Stimulated activated CD4-positive, alpha-beta T cell treated with anti-CD3 and anti-CD28 coated beads, Interleukin-1b, Interleukin-23, amount 100 ng/mL, for 1 hour (primary cell): ENCODE measurements at places on chromosomes 16 and 17.

- DNase-seq = no peak
Observed at GRCh38 chr17:34499576-34499975, 79.8 kb upstream of the TMEM132E start.

- DNase-seq = no peak
Observed at GRCh38 chr16:80294172-80294571, 246.6 kb upstream of the DYNLRB2 start.

GRCh38 chr16:83899978-83900377 is 1.1 kb downstream of the MLYCD start:
- DNase-seq = no peak

- DNase-seq = no peak
Observed at GRCh38 chr17:82493226-82493781, 26.2 kb upstream of the FOXK2 start.

DNA sequence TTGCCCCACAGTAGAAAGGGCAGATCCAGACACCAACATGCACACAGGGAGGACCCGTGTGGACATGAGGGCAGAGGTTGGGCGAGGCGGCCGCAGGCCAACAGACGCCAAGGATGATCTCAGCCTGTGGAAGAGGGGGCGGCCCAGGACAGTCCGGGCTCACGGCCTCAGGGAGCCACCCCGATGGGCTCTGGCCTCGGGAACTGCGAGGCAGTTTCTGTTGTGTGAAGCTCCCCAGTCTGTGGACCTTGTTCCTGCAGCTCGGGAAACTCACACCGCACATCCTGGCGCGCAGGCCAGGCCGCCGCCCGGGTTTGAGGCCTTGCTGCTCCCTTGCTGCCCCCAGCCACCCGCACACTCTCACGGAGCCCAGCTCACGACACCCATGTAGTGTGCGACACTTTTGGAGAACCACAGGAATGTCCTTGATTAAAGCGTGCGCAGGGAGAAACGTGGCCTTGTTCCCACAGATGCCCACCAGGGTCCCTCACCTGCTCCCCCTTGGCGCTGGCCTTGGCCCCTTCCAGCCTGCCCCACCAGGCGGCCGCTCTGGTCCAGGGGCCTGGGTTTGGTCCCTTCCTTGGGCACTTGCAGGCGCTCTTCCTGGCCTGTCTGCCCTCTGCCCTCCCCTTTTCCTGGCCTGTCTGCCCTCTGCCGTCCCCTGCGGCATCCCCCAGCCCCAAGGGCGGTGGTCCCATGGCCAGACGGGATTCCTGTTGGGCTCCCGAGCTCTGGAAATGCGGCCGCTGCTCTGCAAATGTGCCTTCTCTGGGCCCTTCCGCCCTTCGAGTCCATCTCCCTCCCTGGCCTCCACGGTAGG is 9.3 kb upstream of the SLC38A10 start:
- DNase-seq = no peak

GRCh38 chr17:3542410-3543088 is 15.1 kb downstream of the TRPV3 start:
- DNase-seq = no peak

GRCh38 chr16:73054125-73054484 is 6.2 kb upstream of the ZFHX3 start:
- no peak for DNase-seq

- DNase-seq = no peak
Observed at GRCh38 chr17:40487371-40488020, 13.9 kb downstream of the TNS4 start.

DNA sequence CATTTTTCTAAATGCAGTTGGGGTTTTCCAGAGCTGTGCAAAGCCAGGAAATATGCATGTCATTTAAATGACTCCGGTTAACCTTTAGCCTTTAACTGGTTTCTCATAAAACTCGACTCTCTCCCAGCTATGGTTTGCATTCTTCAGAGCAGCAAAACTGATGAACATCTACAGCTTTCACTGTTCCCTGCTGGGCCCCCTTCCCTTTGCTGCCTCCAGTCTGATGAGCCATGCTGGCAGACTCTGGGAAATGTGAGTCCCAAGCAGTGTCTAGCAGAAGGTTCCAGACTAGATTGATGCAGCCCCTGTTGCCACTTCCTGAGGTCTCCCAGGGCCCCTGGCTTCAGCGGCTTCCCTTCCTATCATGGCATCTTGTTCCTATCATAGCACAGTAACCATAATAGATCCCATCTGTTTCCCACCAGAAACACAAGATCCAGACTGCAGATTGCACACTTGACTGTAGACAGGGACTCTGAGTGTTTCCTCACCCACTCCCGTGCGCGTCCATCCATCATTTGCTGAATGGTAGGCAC is 135.4 kb downstream of the CLEC16A start:
- DNase-seq = no peak

GRCh38 chr17:32125848-32126153 is 16.5 kb upstream of the RHOT1 start:
- DNase-seq = no peak

GRCh38 chr16:52450916-52451315 is 96.0 kb downstream of the TOX3 start:
- no peak for DNase-seq

DNA sequence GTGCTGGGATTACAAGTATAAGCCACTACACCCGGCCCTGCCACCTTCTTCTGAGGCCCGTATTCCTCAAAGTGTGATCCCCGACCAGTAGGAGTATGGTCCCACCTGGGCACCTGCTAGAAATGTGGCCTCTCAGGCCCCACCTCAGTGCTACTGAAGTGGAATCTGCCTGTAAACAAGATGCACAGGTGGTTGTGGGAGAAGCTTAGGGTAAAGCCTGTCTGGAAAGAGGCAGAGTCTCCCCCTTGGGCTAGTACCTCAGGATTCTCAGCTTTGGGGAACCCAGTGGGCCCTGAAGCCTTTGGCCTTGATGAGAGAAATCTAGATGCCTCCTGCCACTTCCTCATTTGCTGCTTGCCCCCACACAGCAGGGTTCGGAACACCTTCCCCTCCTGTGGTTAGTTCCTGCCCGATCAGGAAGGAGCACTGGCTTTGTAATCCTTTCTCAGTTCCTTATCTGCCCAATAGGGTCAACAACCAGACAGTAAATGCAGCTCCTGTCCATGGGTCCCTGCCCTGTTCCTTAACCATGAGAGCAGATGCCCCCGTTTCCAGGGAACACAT is 25.2 kb downstream of the TK2 start:
- DNase-seq = no peak

DNA sequence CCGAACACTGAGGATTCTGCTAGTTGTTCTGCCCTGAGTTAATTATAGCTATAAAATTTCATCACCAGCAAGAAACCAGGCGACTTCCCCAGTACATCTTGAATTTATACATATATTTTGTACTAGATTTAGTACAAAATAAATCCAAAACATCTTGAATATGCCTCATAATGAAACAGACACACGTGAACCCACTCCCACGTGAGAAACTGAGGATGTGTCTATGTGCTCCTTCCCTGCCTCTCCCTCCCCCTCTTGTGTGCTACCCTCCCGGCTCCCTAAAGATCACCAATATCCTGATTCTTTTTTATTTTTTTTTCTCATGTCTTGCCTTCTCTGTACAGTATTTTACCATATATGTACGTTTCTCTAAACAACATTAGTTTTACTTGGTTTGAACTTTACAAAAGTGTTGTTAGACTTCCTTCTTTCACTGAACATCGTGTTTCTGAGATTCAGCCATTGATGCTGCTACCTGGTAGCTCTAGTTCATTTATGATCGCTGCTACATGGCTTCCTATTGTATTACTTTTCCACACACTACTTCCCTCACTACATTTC is 1.1 kb upstream of the LCMT1 start:
- DNase-seq = no peak

DNA sequence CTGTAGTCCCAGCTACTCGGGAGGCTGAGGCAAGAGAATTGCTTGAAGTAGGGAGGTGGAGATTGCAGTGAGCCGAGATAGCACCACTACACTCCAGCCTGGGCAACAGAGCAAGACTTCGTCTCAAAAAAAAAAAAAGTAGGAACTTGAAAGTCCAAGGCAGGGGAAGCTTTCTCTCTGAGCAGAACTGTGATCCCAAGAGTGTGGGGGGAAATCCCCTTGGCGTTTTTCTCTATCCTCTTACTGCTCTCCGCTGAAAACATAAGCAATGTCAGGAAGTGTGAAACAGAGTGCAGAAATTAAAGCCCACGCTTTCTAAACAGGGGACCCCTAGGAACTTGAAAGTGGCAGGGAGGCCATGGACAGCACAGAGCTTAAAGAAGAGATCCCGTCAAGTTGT is 9.8 kb upstream of the CMTM3 start:
- DNase-seq = no peak

DNA sequence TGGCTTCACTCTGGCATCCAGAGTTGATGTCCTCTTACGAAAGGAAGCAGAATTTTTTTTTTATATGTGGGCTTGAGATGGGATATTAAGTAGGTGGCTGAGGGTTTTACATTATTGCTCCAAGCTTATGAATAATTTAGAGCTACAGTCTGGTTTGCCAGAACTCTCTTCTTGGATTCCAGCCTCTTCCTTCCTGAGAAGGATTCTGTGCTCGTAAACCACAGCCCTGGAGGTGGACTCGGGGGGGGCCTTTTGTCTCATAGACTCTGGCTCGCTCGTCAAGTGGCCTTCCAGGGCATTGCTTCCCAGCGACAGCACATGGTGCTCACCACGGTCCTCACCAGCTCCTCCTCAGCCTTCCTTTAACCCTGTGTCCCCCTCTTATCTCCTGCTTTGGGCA is 43.2 kb downstream of the TMEM11 start:
- DNase-seq = no peak

DNA sequence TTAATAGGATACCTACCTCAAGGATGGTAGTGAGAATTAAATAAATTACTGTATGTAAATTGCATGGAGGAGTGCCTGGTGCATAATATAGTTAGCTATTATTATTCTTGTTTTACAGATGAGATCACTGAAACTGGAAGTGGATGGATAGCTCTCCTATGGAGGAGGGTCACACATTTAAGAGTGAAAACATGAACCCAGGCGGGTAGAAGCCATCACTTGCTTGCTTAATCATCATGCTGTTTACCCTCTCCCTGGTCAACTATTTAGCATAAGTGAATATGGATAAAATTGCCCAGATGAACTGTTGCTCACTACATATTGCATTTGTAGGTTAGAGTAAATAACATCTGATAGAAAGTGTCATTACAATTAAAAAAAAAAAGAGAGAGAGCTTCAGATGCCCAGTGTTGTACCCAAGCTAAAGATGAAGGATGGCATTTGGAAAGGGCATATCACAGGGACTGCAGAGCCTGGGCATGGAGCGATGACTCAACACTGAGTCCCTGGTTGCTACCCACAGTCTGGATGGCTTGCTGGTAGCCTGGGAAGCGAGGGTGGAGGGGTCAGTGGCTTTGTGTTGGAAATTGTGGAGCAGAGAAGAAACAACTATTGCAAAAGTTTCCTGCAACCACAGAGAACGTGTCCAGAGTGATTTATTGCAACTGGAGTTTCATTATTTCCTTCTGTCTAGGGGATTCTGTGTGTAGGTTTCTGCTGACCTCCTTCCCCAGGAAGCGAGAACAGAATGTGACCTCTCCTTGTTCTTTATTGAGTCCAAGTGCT is 414.4 kb downstream of the SHISA9 start:
- DNase-seq = no peak

DNA sequence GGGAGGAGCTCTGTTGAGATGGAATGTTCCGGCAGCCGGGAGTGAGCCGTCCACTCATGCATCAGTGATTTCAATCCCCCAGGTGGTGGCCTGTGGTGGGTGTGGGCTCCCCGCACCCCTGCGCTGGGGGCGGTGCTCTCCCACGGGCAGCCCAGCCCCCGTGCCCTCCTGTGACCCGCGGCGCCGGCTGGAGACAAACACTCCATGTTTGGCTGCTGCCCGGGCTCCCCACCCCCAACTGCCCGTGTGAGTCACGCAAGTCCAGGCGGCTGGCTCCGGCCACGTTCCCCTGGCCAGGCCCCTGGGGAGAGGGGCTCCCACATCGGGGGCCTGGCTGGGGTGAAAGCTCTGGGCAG is 29.4 kb downstream of the CACNA1H start:
- DNase-seq = no peak

- DNase-seq = no peak
Observed at GRCh38 chr17:78937561-78937960, 12.4 kb upstream of the TIMP2 start.
